Spleen (tissue), 13 donors: ENCODE measurements at places on chromosomes 16 and 17.

DNA sequence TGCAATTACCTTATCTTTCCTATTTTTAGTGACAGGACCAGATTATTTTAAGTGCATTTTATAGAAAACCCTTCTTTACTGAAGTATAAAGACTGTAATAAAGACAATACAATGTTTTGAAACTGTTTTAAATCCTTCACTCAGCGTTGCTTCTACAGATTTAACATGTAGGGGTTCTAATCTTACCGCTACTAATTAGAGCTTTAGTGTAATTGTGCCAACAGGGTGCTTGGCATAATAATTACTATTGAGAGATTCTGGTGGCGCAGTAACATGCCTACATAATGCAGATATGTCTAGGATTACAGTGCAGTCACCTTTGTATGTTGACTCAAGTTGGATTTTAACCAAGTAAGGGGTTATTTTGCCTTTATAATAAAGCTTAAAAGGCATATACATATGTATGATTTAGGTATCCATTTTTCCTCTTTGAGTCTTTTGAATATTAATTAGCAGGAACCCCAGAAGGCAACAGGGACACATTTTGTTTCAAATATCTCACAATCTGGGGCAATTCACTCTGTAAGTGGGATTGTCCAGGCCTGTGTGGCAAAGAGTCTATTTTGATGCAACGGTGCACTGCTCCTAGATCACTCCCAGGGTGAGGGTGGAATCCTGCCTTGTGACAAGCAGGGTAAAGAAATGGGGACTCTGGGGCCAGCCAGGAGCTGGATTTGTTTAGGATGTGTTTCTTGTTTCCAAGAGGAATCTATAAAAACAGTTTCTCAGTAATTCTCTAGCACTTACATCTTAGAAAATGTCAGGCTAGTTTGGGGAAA lies 604.7 kb upstream of the SALL1 start:
- no peak for DNase-seq

DNA sequence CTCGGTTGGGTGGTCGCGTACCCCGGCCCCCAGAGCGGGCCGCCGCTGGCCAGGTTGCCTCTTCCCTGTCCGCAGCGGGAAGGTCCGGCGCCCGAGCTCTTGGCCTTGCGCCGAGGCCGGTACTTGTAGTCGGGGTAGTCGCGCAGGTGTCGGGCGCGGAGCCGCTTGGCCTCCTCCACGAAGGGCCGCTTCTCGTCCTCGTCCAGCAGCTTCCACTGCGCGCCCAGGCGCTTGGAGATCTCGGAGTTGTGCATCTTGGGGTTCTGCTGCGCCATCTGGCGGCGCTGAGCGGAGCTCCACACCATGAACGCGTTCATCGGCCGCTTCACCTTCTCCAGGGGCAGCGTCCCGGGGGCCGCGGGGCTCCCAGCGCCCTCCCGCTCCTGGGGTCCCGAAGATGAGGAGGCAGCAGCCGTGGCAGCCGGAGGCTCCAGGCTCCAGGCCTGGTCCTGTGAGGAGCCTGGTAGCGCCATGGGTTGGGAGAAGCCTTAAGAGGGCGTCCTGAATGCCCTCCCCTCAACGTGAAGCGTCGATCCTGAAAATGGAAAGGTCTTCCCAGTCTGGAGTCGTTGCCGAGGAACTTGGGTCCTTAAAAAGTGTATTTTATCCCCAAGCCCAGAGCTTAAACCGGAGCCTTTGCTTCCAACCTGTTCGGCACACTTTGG lies 558 bp downstream of the SOX15 start:
- DNase-seq: peak; percentile 93

DNA sequence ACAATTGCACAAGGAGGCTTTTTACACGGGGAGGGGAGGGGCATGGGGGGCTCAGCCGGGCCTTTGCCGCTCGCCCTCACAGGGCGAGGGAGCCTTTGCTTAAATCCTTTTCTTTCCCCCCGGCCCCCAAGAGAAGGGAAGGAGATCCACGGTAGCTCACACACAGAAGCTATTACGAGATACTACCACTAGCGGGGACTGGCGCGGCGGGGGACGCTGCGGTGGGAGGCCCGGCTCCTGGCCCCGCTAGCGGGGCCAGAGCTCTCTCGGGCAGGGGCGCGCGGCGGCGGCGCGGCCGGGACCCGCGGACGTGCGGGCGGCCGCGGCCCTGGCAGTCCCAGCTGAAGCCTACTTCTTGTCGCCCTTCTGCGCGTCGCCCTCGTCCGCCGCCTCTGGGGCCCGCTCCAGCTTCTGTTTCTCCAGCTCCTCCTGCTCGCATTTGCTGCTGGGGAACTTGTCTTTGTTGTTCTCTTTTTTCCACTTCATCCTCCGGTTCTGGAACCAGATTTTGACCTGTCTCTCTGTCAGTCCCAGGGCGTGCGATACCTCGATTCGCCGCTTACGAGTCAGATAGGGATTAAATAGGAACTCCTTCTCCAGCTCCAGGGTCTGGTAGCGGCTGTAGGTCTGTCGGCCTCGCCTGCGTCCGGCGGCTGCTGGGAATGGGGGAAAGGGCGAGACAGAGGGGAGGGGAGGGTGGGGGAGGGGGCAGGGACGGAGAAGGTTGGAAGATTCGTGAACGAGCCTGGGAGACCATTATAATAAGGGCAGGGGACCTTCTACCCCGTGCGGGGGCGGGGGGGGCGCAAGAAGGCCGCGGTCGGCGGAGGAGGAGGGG lies 2.0 kb downstream of the HOXB8 start:
- DNase-seq: peak; percentile 47

DNA sequence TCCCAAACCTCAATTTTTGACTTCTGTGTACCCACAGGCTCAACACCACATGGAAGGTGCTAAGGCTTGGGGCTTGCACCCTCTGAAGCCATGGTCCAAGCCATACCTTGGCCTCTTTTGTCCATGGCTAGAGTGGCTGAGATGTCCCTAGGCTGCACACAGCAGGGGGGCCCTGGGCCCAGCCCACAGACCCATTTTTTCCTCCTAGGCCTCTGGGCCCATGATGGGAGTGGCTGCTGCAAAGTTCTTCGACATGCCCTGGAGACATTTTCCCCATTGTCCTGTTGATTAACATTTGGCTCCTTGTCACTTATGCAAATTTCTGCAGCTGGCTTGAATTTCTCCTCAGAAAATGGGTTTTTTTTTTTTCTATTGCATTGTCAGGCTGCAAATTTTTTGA lies 47.0 kb downstream of the TBC1D26 start:
- DNase-seq: no peak

DNA sequence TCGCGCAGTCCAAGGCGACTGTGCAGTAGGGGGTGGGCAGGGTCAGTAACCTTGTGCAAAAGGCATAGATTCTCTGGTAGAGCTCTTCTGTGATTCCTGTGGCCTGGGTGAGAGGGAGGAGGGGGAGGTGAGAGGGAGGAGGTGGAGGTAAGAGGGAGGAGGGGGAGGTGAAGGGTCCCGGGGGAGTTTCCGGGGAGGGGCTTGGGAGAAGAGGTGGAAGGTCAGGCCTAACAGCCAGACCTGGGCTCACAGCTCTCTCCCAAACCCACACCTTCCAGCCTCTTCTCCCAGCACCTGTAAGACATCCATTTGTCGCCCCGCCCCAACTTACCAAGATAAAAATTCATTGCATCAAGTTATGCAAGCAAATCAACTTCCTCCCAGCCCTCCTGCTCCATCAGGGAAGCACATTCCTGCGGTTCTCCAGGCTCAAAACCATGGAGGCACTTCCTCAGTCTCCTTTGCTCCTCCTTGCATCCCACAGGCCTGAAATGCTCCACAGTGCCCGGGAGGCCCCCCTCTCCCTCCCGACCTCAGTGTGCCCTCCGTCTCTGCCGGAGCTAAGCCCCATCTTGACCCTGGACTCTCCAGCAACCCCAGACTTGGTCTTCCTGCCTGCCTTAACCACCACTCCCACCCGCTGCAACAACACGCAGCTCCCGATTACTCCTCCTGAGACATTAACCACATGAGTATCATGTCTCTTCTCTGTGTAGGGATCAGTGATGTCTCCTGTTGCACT lies 30.5 kb downstream of the PIK3R6 start:
- DNase-seq: no peak

- no peak for DNase-seq
Measured at GRCh38 chr17:5355421-5356129, 63.9 kb downstream of the NUP88 start.

DNA sequence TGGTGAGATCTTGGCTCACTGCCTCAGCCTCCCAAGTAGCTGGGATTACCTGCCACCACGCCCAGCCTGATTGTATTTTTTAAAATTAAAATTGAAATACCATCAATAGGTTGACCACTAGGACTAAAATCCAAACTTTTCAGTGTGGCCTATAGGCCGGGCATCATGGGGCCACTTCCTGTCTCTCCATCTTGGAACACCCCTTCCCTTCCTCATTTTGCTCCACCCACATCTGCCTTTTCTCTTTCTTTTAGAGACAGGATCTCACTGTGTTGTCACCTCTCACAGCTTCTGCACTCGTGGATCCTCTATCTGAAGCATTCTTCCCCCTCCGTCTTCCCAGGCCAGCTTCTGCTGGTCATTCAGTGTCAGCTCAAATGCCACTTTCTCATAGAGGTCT lies 57.0 kb downstream of the BMERB1 start:
- DNase-seq: no peak

DNA sequence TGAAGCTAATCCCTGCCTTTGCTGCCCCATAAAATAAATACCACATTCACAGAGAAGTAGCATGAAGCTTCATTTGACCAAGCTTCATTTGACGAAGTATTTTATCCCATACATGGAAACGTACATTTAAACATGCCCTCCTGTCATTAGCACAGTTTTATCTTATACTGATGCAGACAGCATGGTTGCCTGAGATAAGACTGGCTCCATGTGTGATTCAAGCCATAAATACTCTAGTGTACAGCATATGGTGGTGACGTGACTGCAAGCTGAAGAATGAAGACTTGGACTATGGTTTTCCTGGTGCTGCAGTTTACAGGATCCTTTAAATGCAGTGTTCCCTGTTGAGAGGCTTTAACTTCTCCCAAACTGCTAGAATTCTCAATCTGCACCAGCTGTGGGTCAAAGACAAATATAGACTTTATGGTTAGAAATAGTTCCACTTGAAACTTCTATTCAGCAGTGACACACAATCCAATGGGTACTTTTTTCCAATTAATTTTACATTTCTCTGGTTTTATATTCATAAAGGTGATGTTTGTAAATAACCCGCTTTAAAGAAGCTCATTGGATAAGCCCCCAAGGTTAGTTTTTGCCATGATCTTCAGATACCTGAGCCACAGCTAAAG lies 64.9 kb downstream of the CYB561 start:
- no peak for DNase-seq

GRCh38 chr16:67426950-67427349 lies 4.0 kb upstream of the HSD11B2 start:
- no peak for DNase-seq

DNA sequence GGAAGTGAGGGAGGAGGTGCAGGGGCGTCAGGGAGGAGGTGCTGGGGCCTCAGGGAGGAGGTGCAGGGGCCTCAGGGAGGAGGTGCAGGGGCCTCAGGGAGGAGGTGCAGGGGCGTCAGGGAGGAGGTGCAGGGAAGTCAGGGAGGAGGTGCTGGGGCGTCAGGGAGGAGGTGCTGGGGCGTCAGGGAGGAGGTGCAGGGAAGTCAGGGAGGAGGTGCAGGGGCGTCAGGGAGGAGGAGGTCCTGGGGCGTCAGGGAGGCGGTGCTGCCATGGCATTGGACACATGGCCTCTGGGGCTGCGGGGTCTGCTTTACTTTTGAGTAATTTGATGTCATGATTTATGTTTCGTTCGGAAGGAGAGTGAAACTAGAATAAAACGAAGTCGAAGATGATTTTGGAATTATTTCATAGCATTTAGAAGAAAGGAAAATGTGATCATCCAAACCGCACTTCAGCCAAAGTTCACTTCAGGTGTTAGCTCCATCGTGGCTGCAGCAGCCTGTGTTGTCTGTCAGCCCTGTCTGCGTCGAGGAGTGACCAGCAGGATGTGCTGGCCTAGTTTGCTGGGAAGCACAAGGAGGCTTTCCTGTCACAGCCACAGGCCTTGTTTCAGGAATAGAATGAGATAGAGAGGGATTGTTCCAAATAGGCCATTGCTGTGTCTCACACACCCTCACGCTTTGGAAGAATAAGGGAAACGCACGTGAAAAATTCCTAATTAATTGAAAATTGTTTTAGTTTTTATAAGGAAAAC lies 42.8 kb downstream of the RAB11FIP3 start:
- DNase-seq: no peak

- peak; percentile 87 for DNase-seq
Measured at GRCh38 chr17:38730526-38731379, 612 bp downstream of the CISD3 start.

GRCh38 chr17:8109661-8110455 lies 8.5 kb downstream of the ALOXE3 start:
- peak; percentile 94 for DNase-seq

- no peak for DNase-seq
Measured at GRCh38 chr17:29584452-29585079, 4.9 kb downstream of the GIT1 start.

DNA sequence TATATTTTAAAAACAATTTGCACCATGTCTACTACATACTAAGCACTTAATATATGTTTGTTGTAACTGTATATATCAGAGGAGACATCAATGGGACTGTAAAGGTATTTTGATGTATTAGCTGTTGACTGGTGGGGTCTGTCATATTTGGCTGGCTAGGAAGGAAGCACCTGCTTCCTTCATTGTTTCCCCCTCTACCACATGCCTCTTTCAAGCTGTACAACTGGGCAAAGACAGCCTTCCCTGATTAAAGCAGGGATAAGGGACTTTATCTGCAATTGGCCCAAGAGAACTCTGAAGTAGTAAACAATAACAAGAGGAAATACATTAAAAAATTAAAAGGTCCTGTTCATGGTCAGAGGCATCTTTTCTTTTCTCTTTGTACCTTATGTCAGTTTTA lies 5.5 kb upstream of the SLFN12L start:
- DNase-seq: no peak

GRCh38 chr17:47729476-47729875 lies 3.6 kb upstream of the TBX21 start:
- DNase-seq: peak; percentile 47

- peak; percentile 51 for DNase-seq
Measured at GRCh38 chr16:66903544-66904427, 14.9 kb downstream of the CDH16 start.

- DNase-seq: peak; percentile 72
Measured at GRCh38 chr16:5615868-5616642, 518.5 kb upstream of the EEF2KMT start.

- no peak for DNase-seq
Measured at GRCh38 chr17:31112001-31112661, 17.4 kb downstream of the NF1 start.

GRCh38 chr16:11217651-11218603 lies 38.1 kb downstream of the SOCS1 start:
- DNase-seq: no peak
